ENCODE measurements at places on chromosomes 11 and 22.
A peak's percentile ranks its signal among the peaks of the same experiment; 100 is the strongest.

DNA sequence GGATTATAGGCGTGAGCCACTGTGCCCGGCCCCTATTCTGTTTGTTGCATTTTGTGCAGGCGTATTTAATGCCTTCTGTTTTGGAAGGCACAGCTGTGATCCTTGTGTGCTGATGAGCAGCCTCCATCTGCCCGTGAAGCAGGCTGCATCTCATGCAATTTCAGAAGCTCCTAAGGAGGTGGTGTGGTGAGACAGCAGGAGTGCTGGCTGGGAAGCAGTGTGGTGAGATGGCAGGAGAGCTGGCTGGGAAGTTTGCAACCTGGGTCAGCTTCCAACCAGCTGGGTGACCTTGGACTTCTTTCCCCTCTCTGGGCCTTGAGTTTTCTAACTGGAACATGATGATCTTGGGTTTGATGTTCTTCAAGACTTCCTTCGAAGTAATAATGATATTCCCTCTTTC is 525.1 kb downstream of the TBC1D22A start:
- no peak for DNase-seq

GRCh38 chr11:133118563-133119268 is 413.6 kb downstream of the OPCML start:
- no peak for DNase-seq

GRCh38 chr11:76335842-76336241 is 45.1 kb downstream of the THAP12 start:
- no peak for DNase-seq

DNA sequence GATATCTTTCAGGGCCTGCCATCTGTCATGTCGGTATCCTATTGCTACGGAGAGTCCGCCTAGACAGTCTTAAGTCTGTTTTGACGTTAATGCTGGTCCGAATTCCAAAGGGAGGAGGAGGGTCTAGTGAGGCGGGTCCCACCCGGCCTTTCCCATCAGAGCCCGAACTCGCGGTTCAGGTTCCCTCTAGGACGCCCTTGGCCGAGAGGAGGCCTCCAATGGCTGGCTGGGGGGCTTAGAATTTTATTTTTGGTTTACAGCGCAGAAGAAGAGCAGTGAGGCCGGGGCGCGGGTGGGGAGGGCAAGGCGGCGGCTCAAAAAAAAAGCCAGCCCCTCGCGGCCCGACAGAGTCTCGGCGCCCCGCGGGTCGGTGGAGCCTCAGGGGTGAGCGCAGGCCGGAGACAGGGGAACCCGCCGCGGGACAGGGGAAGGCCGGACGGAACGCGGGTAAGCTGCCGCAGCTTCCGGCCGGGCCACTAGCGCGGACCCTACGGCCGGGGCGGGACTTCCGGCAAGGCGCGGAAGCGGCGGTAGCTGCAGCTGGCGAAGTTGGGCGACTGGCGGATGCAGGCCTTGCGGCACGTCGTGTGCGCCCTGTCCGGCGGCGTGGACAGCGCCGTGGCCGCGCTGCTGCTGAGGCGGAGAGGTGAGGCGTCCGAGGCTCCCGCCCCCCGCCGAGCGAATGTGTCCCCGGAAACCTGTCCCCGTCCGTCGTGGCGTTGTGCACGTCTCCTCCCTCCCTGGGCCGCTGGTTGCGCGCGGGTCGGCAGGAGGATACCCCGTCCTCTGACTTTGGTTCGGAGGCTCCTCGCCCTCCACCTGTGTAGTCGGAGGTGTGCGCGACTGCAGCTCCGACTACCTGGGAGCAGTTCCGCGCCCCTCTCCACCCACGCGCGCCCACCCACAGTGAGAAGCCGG is at the start of gene TRMU:
Gene TRMU (plus strand): TSS at position 514 of the 918 bp plus-strand sequence. CDS start 51 bp downstream, at position 565.
- peak; percentile 60 for DNase-seq

DNA sequence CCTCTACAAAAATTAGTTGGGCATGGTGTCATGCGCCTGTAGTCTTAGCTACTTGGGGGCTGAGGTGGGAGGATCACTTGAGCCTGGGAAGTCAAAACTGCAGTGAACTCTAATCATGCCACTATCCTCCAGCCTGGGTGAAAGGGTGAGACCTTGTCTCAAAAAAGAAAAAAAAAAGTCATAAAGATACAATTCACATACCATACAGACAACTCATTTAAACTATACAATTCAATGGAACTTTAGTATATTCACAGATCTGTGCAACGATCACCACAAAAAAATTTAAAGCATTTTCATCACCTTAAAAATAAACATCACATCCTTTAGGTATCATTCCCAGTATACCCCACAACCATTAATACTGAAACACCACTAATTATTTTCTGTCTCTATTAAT is 201.2 kb downstream of the PGR start:
- DNase-seq: no peak

DNA sequence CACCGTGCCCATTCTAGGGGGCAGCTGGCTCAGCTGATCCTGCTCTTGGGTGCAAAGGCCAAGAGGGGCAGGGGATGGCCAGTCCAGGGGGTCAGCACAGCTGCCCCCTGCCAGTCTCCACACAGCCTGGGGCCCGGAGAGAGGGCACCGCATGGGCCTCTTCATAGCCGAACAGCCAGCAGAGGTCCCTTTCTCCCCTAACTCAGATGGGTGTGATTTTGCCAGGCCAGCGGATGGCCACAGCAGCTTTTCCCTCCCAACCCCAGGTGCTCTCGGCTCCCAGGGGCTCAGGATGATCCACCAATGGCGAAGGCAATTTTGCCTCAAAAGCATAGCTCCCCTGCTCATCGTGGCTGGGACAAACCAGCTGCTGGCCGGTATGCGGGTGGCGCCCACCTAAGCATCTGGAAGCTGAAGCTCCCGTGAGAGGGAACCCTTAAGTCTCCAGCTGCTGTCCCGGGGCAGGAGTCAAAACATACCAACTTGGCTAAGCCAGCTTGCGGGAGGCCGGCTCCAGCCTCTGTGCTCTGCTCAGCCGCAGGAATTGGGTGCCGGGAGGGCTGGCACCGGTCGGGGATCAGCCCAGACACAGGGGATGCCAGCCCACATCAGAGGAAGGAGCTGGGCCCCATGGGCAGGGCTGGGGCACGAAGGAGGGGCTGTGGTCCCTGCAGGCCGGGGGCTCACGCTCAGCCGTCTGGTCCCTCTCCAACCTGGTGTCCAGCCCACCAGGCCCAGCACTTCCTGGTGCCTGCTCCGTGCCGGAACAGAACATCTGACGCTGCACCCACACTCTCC is 30.5 kb upstream of the GNB1L start:
- no peak for DNase-seq

DNA sequence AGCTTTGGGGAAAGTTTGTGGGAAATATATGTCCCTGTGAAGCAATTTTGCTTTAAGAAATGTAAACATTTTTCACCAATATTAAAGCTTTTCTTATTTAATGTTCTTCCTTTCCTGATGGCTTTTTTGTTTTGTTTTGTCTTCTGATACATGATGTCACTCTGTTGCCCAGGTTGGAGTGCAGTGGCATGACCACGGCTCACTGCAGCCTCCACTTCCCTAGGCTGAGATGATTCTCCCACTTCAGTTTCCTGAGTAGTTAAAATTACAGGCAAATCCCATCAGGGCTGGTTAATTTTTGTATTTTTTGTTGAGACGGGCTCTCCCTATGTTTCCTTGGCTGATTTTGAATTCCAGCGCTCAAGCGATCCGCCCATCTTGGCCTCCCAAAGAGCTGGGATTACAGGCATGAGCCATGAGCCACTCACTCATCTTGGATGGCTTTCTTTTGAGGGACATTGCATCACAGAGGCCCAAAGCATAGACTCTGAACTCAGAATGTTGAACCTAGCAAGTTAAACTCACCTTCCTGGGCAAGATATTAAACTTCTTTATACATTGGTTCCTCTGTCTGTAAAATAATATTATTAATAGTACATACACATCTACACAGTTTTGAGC is 651 bp upstream of the CARD16 start:
- DNase-seq: no peak

DNA sequence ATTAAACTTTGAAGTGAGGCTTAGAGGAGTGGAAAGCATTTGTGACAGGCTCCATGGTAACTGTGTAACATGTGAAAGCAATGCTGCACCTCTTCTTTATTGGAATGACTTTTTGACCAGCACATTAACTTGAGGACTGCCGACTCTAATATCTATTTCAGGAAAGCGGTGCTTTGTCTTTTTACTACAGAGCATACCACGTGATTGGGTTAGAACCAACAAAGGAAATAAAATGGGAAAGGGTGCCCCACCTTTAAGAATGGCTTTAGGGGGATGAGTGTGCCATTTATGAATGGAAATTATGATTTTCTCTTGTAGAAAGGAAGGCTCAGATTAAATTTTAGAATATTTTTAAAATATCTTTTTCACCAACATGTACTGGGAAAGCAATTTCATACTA is 57.3 kb upstream of the VPREB1 start:
- no peak for DNase-seq

DNA sequence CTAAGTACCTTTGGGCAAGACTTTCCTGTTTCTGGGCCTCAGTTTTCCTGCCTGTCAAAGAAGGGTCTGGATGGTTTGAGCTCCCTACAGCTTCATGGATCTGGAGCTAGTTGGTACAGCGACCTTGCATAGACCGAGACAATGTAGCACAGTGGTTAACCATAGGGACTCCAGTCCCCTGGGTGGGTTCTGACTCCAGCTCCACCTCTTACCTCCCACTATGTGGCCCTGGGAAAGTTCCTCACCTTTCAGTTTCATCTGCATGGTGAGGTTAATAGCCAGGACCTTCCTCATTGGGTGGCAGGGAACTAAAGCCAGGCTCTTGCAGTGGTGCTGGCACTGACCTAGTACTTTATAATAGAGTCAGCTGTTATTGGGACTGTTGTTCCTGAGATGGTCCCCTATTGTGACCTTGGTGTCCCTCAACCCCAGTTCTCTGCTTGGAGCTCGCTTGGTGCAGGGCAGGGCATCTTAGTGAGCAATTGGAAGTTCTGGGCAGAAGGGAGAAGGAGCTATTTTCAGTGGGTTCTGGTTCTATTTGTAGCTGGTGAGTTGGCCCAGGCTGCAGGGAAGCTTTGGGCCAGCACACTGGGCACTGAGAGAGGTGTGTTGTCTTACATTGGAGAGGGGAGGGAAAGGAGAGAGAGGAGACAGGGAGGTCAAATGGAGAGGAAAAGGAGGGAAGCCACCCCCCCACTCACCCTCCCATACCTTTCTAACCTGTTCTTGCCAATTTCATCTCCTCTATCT is 10.7 kb upstream of the MTMR3 start:
- DNase-seq: no peak

GRCh38 chr11:109862835-109863234 is 230.4 kb upstream of the ZC3H12C start:
- DNase-seq: no peak

DNA sequence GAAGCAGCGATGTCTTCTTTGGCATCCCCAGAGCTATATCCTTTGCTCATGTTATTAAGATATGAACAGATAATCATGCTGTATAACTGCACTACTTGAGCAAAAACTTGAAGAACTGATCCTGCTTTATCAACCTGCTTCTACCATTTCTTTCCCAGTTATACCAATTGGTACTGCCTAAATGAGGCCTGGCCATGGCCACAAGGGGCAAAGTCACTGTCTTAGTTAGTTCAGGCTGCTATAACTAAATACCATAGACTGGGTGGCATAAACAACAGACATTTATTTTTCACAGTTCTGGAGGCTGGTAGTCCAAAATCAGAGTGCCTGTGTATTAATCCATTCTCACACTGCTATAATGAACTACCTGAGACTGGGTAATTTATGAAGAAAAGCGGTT is 37.5 kb downstream of the DEUP1 start:
- DNase-seq: no peak

GRCh38 chr22:17563936-17564391 is 666 bp downstream of the SLC25A18 start:
- no peak for DNase-seq

Measured in stimulated activated CD4-positive, alpha-beta T cell treated with anti-CD3 and anti-CD28 coated beads, Interleukin-15, amount 100 ng/mL, for 1 hour (primary cell).